ENCODE measurements at places on chromosomes 1 and 21. TPM values are rescaled to one million over a fixed set of nuclear protein-coding genes. Genes with fewer than 3 reads are reported as not detected.

GRCh38 chr1:167161242-167161641 lies 59.4 kb upstream of the POU2F1 start:
- no peak for DNase-seq
- no peaks in the 10 kb centered on the region for H3K36me3 ChIP-seq
- H3K4me1 ChIP-seq, result no peaks in the 10 kb centered on the region

DNA sequence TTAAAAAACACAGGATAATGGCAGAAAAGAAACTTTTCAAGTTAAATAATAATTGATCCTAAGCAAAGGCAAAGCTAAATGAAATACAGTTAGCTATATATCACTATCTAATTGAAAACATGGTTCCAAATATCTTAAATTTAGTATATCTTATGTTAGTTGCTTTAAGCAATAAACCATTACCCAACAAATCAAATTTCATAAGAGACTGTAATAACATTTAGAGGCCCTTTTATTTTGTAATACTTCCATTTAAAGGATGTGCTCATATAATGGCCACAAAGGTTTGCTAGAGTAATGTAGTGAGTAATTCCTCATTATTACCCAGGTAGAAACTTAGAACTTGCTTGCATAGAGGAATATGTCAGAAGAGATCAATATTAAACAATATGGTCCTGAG lies 32.3 kb downstream of the RPL5 start:
- no peak overlapping the region for H3K27ac ChIP-seq
- no peaks in the 10 kb centered on the region for H3K36me3 ChIP-seq
- no peak for DNase-seq
- no peak overlapping the region for H3K4me3 ChIP-seq
- no peaks in the 10 kb centered on the region for H3K27me3 ChIP-seq
- H3K4me1 ChIP-seq, result peaks cover 6% of the 10 kb centered on the region

GRCh38 chr1:95048317-95048716 lies 24.4 kb downstream of the ALG14 start:
- no peaks in the 10 kb centered on the region for H3K27me3 ChIP-seq
- no peak overlapping the region for H3K27ac ChIP-seq

DNA sequence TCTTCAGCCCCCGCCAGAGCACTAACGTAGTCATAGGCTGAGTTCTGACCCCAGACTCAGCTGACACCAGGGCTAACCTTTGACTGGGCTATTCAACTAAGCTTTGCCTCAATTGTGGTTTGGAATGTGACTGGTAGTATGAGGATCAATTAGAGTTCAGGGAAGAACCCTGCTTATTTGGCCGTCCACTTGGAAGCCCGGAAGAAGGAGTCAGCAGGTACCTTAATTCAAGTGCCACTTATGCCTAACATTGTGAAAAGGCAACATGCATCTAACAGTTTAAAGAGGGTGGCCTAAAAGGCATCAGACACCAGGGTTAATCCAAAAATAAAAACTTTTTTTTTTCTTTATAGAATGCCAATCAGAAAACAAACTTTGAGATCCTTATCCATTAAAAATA lies 92.3 kb downstream of the BEND5 start:
- H3K27ac ChIP-seq, result no peak overlapping the region
- H3K4me1 ChIP-seq, result no peaks in the 10 kb centered on the region
- H3K4me3 ChIP-seq, result no peak overlapping the region
- H3K27me3 ChIP-seq, result no peaks in the 10 kb centered on the region

The TCP10L gene
- 2.4 TPM for total RNA-seq

GRCh38 chr1:22315315-22316078 lies 136.2 kb upstream of the ZBTB40 start:
- DNase-seq, result no peak
- no peak overlapping the region for H3K27ac ChIP-seq
- no peaks in the 10 kb centered on the region for H3K36me3 ChIP-seq
- H3K27me3 ChIP-seq, result peaks cover 11% of the 10 kb centered on the region
- H3K4me3 ChIP-seq, result no peak overlapping the region
- H3K4me1 ChIP-seq, result no peaks in the 10 kb centered on the region

The HS2ST1 gene
- total RNA-seq, result 14.0 TPM

- H3K36me3 ChIP-seq, result no peaks in the 10 kb centered on the region
- no peak within 1 kb of the TSS for H3K27ac ChIP-seq
- H3K4me3 ChIP-seq, result no peak within 1 kb of the TSS
- H3K4me1 ChIP-seq, result no peaks in the 10 kb centered on the region
- H3K27me3 ChIP-seq, result peaks cover 48% of the 10 kb centered on the region
These were observed at the start of gene PGLYRP4 for GRCh38 chr1:153348511-153349362. PGLYRP4 (minus strand) TSS chr1:153348841; CDS start chr1:153347932, 909 bp downstream.

DNA sequence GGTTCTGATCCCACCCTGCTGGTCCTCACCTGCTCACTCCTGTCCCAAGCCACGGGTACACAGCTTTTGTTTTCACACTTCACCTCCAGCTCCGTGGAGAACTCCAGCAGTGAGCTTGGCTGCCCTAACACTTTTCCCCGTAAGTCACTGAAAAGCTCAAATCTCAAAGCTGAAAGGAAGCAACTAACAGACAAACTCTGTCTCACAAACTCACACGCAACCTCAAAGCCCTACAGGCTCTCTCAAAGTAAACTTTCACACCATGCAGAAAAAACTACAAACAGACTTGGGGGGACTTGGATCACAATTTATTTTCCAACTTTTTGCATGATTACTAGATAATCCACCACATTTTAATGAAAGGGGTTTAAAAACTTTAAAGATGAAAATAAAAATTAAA lies 88.3 kb downstream of the AK5 start:
- no peak overlapping the region for H3K4me3 ChIP-seq
- DNase-seq, result no peak
- H3K27ac ChIP-seq, result no peak overlapping the region
- no peaks in the 10 kb centered on the region for H3K27me3 ChIP-seq
- H3K4me1 ChIP-seq, result no peaks in the 10 kb centered on the region
- H3K36me3 ChIP-seq, result no peaks in the 10 kb centered on the region

GRCh38 chr1:24696041-24696755 lies 49.0 kb upstream of the CLIC4 start:
- H3K27me3 ChIP-seq, result no peaks in the 10 kb centered on the region
- H3K4me1 ChIP-seq, result peaks cover 61% of the 10 kb centered on the region
- H3K36me3 ChIP-seq, result no peaks in the 10 kb centered on the region
- H3K27ac ChIP-seq, result peak overlapping the region; percentile 89
- H3K4me3 ChIP-seq, result no peak overlapping the region
- DNase-seq, result no peak

GRCh38 chr1:159800177-159800930 lies 1.8 kb upstream of the FCRL6 start:
- H3K27me3 ChIP-seq, result no peaks in the 10 kb centered on the region
- H3K4me3 ChIP-seq, result no peak overlapping the region
- DNase-seq, result no peak
- no peaks in the 10 kb centered on the region for H3K4me1 ChIP-seq

The PADI2 gene
- 0.88 TPM for total RNA-seq
